ENCODE measurements at places on chromosomes 13 and 19.

DNA sequence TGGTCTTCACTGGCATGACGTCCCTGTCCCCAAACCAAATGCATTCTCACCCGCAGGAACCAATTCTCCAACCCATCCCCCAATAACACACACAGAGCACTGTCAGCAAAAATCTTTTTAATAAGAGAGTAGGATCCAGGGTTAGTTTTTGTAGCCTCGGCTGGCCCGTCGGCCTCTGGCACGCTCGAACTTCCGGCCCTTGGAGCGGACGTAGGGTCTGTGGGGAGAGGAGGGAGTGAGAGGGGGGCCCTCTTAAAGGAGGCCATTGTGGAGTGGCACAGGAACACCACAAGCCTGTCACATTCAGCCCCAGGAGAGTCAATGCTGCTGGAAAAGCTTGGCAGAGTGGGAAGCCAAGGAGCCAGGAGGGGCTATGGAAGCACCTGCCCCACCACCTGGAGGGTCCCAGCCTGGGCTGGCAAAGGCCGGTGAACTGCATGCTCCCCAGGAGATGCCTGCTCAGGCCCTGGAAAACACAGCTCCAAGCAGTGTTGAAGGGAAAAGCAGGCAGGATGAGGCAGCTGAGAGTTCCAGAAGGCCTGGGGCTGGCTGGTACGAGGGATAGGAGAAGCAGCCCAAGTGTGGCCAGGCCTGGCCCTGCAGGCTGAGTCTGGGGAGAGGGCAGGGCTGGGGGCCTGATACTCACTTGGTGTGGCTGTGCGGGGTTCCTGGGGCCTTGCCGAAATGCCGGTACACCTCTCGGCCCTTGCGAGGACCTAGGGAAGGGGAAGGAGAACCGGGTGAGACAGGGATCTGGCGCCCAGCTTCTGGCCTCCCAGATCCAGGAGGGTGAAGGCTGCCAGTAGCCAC, 560 bp upstream of the FAM83E start:
- no peak for DNase-seq

- no peak for DNase-seq
Measured at GRCh38 chr19:41565379-41565720, 10.6 kb upstream of the CEACAM21 start.

DNA sequence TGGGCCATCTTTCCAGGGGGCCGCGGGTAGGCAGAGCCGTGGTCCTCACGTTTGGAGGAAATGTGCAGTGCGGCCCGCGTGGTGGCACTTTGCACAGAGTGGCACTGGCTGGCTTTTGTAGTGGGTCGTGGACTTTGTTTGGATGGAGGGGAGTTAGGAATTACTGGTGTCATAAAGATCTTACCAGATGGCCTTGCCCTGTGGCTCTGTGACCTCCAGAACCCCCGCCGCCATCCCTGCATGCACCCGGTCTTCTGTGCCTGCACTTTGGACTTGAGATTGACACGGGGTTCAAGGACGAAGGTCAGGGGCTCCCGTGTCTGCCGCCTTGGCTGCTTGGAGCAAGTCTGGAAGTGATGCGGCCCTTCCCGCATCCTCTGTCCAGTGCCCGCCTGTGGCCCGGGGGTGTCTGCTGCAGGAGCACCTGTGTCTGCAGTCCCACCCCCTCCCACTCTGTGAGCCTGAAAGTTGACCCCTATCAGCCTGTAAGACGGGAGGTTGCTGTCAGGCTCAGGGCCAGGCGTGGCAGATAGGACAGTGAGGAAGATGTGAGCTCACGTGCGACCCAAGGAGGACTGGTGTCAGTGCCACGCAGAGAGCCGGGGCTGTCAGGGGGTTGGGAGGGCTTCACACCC, 2.2 kb downstream of the GNA11 start:
- peak; percentile 41 for DNase-seq

- no peak for DNase-seq
Measured at GRCh38 chr13:34300559-34300958, 482.6 kb downstream of the RFC3 start.

GRCh38 chr13:28282451-28282850, 144.1 kb downstream of the PAN3 start:
- DNase-seq, result no peak
